ENCODE measurements at places on chromosomes 7 and 10.

DNA sequence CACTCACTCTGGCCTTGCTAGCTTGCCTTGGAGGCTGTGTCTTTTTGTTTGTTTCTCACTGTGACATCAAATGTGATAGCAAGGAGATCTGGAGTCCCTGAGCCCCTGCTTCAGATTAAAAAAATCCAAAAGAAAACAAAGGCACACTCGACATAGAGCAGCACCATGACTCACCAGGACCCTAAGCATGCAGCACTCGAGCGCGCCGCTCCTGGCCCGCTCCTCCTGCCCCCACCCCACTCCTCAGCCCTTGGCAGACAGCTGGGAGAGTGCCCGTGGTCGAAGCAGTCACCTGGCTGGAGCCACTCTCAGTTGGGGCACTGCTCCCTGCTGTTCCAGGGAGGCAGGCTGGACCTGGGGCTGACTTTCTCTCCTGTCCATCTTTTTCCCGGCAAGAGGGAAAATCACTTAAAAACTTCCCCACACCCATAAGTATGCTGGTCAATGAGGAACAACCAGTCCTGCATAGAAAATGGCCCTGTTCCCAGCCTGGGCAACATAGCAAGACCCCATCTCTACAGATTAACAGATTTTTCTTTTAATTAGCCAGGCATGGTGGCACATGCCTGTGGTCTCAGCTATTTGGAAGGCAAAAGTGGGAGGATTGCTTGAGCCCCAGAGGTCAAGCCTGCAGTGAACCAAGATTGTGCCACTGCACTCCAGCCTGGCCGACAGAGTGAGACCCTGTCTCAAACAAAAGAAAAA, 128.4 kb downstream of the PAXIP1 start:
- no peak for DNase-seq
- H3K4me3 ChIP-seq = no peak overlapping the region
- no peaks in the 10 kb centered on the region for H3K4me1 ChIP-seq
- peaks cover 13% of the 10 kb centered on the region for H3K27me3 ChIP-seq

- no peak for DNase-seq
- H3K27me3 ChIP-seq = peaks cover 2% of the 10 kb centered on the region
- H3K36me3 ChIP-seq = no peaks in the 10 kb centered on the region
- no peak overlapping the region for H3K27ac ChIP-seq
- H3K4me3 ChIP-seq = no peak overlapping the region
These were observed 207.1 kb downstream of the TRIL start for GRCh38 chr7:28750981-28751380.

DNA sequence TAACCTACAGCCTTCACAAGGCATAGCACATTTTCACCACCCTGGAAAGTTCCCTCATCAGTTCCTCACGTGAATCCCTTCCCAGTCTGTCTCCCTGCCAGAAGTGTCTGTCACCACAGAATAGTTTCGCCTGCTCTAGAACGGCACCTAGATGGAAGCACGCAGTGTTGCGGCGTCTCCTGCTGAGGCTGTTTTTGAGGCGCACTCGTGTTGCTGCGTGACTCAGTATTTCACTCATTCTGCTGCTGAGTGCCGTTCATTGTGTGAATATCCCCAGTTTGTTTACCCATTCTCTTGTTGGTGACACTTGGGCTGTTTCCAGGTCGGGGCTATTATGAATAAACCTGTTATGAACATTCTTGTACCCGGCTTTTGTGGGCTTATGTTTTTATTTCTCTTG, 12.8 kb downstream of the NOS3 start:
- peaks cover 6% of the 10 kb centered on the region for H3K4me1 ChIP-seq
- H3K4me3 ChIP-seq = no peak overlapping the region
- DNase-seq = no peak
- no peaks in the 10 kb centered on the region for H3K36me3 ChIP-seq
- H3K27me3 ChIP-seq = no peaks in the 10 kb centered on the region

GRCh38 chr10:128420623-128421022, 294.4 kb upstream of the MKI67 start:
- H3K36me3 ChIP-seq = no peaks in the 10 kb centered on the region
- DNase-seq = no peak
- H3K4me1 ChIP-seq = no peaks in the 10 kb centered on the region
- no peak overlapping the region for H3K27ac ChIP-seq

GRCh38 chr7:128120976-128121490, 89.8 kb upstream of the LRRC4 start:
- no peaks in the 10 kb centered on the region for H3K4me1 ChIP-seq
- no peak overlapping the region for H3K4me3 ChIP-seq
- no peak overlapping the region for H3K27ac ChIP-seq
- DNase-seq = no peak
